CD4-positive, alpha-beta T cell treated with Interferon gamma for 1 hour (primary cell): ENCODE measurements at places on chromosomes 6 and 20.

DNA sequence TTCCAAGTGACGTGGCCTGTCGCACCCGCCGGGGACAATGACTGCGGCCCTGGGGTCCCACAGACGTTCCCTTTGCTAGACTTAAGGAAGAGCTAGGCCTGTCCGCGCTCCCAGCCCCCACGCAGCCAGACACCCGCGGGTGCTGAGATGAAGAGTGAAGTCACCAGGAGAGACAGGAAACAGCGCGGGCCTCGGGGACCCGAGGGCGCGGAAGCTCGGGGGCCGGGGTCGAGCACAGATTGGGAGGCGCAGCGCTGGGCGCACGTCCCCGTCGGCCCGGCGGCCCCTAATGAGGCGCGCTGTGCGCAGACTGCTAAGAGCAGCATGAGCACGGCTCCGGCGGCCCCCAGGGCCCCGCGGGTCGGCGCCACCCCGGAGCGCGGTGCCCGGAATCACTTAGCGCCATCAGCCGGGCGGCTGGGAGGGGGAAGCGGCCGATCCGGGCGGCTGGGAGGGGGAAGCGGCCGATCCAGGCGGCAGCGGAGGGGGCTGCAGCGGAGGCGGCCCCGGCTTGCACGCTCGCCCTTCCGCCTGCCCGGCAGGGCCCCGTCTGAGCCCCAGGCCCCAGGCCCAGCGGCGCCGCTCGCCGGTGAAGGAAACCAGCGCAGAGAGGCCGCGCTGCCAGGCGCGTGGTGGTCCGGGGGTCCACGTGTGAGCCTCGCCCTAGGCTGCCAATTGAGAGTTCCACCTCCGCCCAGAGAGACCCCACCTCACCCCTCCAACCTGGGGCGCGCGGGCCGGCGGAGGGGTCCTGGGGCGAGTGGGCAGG, 8.3 kb upstream of the AVP start:
- DNase-seq: peak; percentile 53

- DNase-seq: no peak
Observed at GRCh38 chr6:145349950-145350510, 385.3 kb downstream of the EPM2A start.

DNA sequence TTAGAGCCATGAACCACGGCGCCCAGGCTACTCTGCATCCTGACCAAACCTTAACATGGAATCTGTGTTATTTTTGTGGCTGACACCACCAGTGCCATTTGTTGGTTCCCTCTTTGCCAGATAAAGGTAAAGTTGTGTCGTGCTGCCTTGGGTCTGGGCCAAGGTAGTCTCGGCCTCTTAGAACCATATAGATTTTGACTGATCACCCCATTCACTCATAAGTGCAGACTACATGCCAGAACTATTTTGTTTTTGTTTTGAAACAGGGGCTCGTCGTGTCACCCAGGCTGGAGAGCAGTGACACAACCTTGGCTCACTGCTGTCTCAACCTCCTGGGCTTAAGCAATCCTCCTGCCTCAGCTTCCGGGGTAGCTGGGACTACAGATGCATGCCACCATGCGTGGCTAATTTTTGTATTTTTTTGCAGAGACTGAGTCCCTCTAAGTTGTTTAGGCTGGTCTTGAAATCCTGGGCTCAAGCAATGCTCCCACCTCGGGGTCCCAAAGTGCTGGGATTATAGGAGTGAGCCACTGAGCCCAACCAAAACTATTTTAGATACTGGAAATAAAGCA, 19.2 kb upstream of the RIPOR3 start:
- no peak for DNase-seq

DNA sequence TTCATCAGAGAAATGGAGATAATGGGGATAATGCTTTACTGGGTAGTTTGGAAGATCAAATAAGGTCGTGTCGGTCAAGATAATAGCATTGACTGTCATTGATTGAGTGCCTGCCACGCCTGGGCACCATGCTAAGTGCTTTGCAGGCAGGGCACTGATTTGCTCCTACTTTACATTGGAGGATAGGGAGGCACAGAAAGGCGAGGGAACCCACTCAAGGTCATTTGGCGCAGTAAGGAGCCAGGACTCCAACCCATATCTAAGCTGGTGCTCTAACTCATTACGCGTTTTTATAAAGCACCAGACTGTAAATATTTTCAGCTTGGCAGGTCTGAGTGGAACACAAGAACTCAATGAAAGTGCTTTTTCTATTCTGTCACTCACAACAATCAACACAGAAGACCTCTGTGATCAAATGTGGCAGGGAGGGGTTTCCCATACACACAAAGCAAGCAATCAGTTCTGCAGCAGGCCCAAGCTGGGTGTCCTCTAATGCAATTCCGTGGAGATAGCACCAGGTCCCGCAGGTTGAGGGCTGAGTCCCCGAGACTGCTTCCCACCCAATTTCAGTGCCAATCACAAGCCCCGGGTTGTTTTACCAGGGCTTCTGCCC, 373.6 kb downstream of the CDH26 start:
- no peak for DNase-seq

DNA sequence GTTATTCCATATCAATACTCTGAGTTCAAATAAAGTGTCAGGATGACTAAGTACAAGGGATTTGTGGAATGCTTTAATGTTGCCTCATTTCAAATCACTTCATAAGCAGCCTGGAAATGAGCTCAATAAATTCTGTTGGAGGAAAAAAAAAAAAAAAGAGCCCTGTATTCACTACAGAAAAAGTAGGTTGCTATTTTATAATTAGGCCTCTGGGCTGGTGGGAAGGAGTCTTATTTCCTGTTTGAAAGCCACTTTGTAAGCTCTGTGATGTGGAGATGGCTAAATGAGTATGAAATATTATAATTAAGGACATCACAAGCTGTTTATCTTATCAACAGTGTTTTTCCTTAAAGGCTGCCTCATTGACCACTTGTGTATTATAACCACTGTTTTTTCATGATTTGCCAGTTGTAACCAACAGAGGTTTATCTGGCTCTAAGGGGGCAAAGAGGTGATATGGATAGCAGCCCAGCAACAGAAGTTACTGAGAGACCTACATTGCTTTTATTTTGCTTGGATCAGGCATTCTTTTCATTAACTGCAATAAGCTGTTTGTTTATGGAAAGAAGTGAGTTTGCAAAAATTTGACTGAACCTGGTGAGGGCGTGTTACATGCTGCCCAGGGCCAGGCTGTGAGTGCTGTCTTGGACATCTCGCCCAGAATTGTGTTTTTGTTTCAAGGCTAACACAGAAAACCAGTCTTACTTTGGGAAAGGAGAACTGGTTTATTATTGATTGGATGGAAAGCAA, 563.3 kb upstream of the MAP3K7 start:
- DNase-seq: no peak

GRCh38 chr6:145277358-145278086, 457.8 kb downstream of the EPM2A start:
- DNase-seq: no peak

DNA sequence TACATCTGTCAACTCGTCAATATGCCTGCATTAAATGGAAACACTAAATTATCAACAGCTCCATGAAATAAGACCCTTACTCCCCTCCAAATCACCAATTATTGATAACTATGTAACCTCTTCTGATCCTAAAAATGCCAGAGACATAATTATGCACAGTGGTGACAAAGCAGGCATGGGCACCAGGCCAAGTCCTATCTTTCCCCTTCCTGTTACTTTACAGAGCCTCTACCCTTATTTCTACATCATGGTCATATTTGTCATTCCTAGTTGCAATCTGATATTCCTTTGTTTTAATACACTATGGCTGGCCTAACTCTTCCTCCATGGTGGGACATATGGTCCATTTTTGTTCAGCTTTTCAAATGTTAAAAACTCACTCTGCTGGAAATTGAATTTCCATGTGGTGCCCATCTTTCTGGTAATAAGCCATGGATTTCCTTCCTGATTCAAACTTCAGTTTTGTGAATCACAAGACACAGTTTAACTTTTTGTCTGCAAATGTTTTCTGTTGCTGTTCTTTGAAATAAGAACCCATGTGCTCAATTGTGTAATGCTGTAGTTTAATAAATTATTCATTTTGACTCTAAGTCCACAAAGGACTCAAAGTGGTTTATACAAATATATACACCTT, 41.8 kb upstream of the ARFGEF2 start:
- no peak for DNase-seq

GRCh38 chr6:116087437-116088027, 13.1 kb upstream of the NT5DC1 start:
- DNase-seq: no peak

DNA sequence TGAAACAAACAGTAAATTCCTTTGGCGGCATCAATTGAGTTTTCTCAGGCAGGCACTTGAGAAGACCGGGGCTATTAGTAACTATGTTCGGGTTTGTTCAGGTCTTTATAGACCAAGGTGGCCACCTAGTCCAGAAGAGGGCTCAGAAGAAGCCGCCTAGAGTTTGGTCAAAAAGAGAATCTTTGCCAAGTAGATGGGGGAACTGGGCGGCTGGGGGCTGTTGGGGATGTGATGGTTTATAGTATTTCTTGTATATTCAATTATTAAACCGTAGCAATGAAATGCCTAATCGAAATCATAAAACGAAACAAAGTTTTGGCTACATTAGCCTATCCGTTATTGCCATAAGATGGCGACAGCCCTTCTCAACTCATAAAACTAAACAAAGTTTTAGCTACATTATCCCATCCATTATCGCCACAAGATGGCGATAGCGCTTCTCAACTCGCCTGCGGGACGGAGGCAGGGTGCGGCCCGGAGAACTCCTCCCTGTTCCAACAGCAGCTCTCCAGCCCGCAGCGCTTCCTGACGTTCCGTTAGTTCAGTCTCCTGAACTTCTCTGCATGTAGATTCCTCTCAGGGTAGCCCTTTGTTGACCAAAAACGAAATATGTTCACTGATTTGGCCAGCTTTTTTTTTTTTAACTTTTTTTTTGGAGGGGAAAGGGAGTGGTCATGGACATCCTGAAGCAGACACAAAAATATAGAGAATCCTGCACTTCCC, 120.5 kb upstream of the PRSS16 start:
- DNase-seq: peak; percentile 80

GRCh38 chr6:128521282-128521632, 858 bp upstream of the PTPRK start:
- no peak for DNase-seq
